ENCODE measurements at places on chromosomes 5 and 9. TPM values are rescaled to one million over a fixed set of nuclear protein-coding genes. Genes with fewer than 3 reads are reported as not detected.

DNA sequence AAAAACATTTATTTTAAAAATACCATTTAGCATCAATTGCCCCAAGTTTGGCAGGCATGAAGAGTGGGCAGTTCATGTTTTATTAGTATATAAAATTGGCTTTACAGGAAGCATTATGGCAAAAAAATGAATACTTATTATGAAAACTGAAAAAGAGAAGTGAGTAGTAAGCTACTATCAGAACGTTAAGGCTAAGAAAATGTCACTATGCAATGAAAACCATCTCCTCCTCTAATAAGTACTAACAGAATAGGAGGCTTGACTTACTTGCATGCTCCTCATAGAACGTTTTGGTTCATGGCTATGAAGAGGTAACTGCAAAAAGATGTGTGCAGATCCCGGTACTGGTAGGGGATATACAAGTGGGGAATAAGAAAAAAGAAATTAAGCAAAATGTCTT, 23.6 kb downstream of the TICAM2 start:
- DNase-seq = no peak

DNA sequence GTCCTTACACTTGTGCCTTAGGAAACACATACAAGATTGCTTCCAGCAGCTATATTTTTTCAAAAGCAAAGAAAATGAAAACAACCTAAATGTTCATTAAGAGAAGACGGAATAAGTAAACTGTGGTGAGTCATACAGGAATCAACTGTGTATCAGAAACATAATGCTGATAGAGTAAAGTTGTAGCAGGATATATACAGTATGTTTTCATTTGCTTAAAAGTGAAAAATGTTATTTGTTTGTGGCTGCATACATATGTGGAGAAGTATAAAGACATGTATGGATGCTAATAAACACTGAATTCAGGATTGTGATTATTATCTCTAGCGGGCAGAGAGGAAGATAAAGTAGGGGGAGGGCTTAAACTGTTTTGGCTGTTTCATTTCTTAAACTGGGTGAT, 8.3 kb downstream of the DCTN4 start:
- no peak for DNase-seq

DNA sequence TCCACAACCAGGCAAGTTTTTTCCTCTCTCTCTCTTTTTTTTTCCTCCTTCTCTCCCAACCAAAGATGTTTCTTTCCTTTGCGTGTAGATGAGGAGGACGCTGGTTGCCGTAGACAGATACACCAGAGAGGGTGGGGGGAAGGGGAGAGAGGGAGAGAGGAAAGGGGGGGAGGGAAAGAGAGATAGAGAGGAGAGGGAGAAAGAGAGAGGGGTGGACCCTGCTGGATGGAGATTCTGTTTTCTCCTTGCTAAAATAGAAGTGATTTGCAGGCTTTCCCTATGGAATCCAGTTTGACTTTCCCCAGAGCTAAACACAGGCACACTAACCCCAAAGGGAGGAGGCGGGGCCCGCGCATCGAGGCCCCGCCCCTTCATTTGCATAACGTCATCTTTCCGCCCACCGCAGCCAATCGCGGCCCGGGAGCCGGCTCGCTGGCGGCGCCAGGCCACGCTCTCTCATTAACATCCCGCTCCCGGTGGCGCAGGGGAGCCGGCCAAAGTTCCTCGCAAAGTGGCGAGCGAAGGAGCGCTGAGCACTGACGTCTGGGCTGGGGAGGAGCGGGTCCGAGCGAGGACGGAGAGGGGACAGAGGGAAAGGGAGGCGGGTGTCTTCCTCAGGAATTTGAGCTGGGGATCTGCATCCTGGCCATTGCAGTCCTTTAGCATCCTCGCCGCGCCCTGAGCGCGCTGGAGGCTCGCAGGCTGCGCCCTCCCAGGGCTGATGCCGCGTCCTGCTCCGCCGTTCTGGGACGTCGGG, 487 bp upstream of the EBF1 start:
- DNase-seq = peak; percentile 86

Gene PCDHA4
- total RNA-seq = 12.2 TPM

GRCh38 chr9:134490446-134490845, 151.2 kb upstream of the COL5A1 start:
- no peak for DNase-seq

- no peak for DNase-seq
Measured at GRCh38 chr5:92599217-92599810, 981.7 kb downstream of the NR2F1-AS1 start.

Data from frontal cortex (tissue), 4 donors.